Stimulated activated CD4-positive, alpha-beta T cell treated with anti-CD3 and anti-CD28 coated beads, Interleukin-1b, Interleukin-23, amount 100 ng/mL, for 1 hour (primary cell): ENCODE measurements at places on chromosomes 1 and 21.
A peak's percentile ranks its signal among the peaks of the same experiment; 100 is the strongest.

GRCh38 chr21:28884481-28884880 is 108.2 kb downstream of the LTN1 start:
- DNase-seq, result no peak

GRCh38 chr21:15370462-15370975 is 305.7 kb upstream of the NRIP1 start:
- DNase-seq, result no peak

- DNase-seq, result no peak
Measured at GRCh38 chr1:231508497-231508896, 20.0 kb upstream of the TSNAX start.

DNA sequence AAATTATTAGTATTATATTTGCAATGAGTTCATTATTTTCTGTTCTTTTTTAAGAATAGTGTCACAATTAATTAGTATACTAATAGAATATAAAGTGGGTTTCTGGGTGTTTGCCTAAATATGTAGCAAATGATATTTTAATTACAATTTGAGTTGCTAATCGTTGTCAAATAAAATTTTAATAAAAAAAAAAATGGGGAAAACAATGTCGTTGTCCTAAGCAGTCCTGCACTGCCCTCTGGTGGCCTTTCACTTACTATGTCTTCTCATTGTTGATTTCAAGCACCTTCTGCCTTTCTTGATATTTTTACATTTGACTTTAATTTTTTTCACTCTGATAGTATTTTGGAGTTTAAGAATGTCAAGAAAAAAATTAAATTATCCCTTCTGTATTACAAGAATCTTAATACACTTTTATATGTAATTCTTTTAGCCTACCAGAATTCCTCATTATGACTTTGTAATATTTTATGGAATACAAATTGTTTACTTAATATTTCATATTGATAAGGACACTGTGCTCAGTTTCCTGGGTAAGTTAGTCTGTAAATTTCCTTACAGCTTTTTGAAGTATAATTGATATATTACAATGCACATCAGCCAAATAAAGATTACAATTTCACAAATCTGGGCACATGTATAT is 104.5 kb upstream of the FMN2 start:
- DNase-seq, result no peak

- no peak for DNase-seq
Measured at GRCh38 chr21:43925609-43926008, 60.6 kb downstream of the AGPAT3 start.

GRCh38 chr21:29238053-29238966 is 60.4 kb upstream of the BACH1 start:
- no peak for DNase-seq

DNA sequence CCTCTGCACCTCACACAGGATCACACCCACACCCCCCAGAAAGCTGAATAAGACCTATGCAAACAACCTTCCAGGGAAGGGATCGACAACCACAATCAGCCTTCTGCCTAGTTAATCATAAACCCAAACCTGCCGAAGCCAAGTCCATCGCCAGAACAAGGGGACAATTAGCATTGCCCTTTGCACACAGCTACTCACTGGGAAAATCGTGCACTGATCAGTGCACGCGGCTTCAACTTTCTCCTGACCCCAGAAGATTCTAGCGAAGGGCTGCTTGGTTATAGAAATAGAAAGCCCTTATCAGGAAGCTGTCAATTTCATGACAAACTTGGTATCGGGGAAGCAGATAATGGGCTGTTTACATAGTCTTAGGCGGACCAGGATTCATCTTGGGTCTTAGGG is 29.5 kb downstream of the RUNX1 start:
- DNase-seq, result no peak

DNA sequence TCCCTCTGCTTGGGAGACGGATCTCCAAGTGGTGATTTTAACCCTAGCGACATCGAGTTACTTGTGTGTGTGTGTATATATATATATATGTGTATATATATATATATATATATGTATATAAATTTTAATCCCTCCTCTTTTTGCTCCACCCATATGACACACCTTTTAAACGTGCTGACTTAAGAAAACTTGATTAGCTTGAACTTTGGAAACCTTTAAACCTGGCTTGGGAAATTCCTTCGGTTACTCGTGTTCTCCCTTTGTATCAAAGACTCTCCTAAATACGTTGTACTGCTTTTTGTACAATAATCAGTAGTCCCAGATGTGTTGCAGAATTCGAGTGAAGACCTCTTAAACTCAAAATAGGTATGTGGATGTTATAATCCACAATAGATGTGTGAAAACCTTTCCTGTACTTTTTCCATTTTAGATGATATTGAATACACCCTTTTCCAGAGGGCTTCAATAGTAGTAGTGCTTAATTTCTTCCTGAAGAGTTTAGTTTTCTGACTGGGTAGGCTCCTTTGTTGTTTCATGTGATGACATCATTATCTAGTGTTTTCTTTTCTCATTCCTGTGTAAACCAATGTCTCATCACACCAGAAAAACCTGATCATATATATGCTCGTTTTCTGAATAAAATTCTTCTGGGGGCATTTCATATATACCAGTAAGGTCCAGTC is 1.4 kb downstream of the RNF11 start:
- no peak for DNase-seq

GRCh38 chr1:183328371-183328770 is 89.8 kb downstream of the NMNAT2 start:
- DNase-seq, result no peak

DNA sequence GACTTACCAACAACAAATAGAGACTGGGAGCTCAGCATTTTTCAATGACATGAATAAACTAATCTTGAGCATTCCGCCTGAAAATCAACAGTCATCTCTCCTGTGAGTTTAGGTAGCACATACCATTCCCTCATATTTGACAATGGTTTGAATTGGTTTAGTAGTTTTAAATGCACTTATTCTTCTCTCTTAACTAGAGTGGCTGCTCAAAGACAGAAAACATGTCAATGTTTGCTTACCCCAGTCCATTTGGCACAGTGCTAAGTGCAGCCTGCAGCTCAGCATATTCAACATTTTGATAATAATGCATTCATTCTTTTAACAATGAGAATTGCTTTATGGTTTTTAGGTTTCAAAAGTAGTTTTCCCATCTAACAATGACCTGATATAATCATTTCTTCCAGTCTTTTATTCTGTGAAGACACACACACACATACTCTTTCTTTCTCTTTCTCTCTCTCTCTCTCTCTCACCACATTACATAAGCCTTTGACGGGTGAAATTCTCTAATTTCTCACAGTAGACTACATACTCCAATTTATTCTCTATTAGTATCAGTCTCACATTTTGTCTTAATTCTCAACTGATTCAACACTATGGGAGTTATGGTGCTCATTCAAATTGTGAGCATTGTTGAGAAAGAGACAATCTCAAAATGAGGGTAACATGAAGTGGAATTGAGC is 432.3 kb downstream of the LRRIQ3 start:
- no peak for DNase-seq

GRCh38 chr1:22789356-22789994 is 78.8 kb downstream of the EPHB2 start:
- DNase-seq, result no peak

- no peak for DNase-seq
Measured at GRCh38 chr1:157771661-157772425, 5.1 kb downstream of the FCRL2 start.

- no peak for DNase-seq
Measured at GRCh38 chr1:4963251-4963650, 308.8 kb downstream of the AJAP1 start.

- no peak for DNase-seq
Measured at GRCh38 chr1:53280496-53280895, 42.2 kb upstream of the MAGOH start.

- DNase-seq, result no peak
Measured at GRCh38 chr1:20837554-20838192, 50.6 kb upstream of the HP1BP3 start.

DNA sequence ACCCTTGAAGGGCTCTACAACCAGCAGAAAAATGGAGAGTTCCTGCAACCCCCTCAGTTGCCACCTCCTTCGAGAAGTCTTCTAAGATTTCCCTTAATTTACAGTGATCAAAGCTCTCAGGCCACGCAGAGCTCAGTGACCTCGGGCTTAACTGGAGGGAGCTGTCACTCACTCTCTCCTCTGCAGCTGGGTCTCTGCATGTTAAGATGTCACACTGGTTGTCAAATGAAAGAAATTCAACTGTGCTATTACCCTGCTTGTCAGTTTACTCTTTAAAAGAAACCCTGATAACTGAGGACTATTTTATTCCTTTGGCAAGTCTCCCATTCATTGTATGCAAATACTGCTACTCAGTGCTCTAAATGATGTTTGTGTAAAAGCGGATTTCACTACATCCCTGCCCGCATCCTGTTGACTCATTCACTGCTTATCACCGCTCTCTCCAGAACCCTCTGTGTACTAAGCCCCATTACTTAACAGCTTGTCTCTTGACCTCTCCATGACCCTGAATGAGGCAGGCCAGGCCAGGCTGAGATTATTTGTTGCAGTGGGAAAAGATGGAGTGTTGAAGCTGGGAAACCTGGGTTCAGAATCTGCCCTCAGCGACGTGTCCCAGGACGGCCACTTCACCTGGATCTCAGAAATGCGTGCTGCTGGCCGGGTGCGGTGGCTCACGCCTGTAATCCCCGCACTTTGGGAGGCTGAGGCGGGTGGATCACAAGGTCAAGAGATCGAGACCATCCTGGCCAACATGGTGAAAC is 13.7 kb downstream of the DHRS3 start:
- peak; percentile 32 for DNase-seq

DNA sequence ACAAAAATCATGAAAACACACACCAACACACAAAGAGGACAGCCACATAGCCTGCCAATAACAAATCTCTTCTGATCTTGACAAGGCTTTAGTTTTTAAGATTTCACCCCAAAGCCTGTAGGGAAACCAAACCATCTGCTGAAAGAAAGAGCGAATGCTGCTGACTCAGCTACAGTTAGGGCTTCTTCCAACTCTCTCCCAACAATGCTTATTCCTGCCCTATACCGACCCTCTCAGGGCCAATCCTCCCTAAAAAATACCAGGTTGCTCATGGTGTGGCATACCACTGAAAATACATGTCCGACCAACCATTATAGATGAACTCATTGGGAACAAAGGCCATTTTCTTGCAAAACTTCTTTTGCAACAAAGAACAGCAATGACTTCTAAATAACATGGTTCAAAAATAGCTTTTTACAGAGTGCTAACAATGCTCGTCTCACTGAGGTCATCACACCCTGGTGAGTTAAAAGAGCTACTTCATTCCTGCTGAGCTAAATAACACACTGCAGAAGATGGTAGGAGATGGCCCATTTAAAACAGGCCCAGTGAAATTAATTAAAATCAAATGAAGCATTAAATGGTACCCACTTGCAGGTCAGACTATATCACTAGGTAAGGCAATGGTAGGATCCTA is 86.1 kb downstream of the KIAA0319L start:
- no peak for DNase-seq

DNA sequence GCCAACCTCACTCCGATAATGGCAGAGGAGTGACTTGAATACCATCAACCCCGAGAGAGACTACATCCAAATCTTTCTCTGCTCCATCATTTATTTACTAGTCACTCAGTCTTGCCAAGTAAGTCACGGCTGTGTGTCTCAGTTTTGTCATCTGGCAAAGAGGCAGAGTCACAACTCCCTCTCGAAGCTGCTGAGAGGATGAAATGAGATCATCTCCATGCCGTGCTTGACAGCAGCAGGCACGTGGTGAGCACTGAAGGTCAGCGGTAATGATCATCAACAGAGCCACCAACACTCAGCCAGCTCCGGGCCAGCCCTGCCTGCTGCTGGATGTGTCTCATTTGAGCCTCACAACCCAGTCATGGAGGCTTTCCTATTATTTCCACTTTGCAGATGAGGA is 19.9 kb downstream of the ALDH4A1 start:
- DNase-seq, result no peak

DNA sequence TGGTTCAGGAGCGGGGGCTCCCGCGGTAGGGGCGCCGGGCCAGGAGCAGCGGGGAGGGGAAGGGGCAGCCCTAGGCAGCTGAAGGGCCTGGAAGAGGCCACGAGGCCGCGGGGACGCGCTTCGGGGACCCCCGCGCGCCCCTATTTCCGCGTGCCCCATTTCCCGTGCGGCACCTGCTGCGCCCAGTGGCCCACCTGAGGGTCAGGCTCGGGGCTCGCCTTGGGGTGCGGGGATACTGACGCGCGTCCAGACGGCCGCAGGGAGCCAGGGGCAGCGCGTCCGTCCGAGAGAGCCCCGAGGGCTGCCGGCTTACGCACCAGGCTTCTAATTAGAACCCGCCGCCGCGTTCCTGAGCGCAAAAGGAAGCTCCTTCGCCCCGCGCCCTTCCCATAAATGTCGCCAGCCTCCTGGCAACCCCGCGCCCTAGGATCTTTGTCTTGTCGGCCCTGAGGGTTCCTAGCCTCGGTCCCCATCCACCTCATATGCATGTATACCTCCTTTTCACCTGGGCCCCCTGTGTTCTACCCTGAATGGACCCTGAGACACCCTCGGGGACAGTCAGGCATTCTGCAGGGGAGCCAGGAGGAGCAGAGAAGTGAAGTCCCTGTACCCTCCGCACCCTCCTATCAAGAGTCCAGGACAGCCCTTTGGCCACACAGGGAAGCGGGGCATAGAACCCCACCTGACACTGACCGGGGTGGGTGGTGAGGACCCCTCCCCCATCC is 1.8 kb downstream of the WNT3A start:
- DNase-seq, result no peak

DNA sequence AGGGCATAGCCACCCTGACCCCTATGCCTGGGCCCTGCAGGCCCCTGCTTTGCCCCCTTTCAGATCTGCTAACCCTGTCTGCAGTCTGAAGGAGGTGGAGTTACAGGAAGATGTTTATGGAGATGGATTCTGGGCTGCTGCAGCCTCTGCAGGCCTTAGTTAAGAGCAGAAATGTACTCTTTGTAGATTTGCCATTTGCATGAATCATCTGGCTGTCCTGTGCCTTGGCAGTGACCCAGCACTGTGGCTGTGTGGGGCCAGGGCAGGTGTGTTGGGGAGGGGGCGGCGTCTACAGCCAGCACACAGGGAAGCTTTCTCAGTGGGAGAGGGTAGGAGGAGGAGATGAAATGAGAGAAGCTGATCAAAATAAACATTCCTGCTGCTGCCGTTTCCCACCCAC is 867.3 kb downstream of the PLA2G4A start:
- no peak for DNase-seq

GRCh38 chr1:193019442-193020026 is 39.6 kb downstream of the UCHL5 start:
- DNase-seq, result no peak

DNA sequence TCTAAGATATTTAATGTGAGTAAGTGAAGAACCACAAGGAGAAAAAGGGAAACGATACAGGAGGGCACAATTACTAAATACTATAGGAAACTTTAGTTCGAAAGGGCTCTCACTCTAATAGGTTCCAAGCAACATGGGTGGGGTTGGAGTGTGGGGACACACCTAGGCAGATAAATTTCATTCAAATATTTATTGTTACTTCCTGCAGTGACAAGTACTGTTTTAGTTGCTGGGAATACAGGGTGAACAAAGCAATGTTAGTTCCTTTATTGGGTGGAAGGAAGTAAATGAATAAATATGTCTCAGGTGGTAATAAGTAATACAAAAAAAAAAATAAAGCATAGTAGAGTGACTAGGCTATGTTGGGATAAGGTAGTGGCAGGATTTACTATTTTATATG is 73.2 kb upstream of the B3GALT2 start:
- DNase-seq, result no peak

- DNase-seq, result no peak
Measured at GRCh38 chr1:160351629-160352028, 8.4 kb downstream of the NCSTN start.
